Testis (tissue), 5 donors: ENCODE measurements at places on chromosomes 16 and 17.
A peak's percentile ranks its signal among the peaks of the same experiment; 100 is the strongest.

- no peak for DNase-seq
Measured at GRCh38 chr17:67868176-67868575, 42.9 kb downstream of the BPTF start.

DNA sequence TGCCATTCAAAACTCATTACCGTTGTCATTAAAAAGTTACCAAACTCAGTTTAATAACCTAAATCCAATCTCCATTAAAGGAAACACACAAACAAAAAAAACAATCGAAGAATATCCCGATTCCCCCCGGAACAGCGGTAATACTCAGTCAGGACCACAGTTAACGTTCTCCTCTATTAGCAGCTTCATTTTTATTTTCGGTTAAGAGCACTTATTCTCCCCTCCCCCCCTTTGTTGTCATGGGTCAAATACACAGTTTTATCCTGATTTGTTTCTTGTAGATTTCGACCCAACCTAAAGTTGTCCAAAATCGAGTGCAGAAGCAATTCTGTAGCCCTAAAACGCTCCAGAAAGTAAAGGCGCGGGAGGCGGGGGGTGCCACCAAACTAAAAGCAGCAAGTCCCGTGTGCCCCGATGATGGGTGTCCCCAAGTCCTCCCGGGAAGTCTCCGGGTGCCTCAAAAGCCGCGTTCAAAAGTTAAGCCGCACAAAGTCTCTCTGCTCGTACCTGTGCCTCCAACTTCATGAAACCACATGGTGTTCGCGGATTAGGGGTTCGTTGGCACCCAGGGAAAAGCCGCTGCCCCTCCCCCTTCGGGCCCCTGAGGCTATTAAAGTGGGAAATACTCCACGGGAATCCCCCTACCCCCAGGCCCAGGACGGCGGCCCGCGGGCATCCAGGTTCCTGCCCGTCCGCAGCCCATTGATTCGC is 996 bp downstream of the SUMO2 start:
- peak; percentile 53 for DNase-seq

GRCh38 chr16:87150681-87151280 is 166.4 kb downstream of the C16orf95 start:
- DNase-seq, result no peak

- no peak for DNase-seq
Measured at GRCh38 chr17:17696085-17696484, 14.8 kb downstream of the RAI1 start.

DNA sequence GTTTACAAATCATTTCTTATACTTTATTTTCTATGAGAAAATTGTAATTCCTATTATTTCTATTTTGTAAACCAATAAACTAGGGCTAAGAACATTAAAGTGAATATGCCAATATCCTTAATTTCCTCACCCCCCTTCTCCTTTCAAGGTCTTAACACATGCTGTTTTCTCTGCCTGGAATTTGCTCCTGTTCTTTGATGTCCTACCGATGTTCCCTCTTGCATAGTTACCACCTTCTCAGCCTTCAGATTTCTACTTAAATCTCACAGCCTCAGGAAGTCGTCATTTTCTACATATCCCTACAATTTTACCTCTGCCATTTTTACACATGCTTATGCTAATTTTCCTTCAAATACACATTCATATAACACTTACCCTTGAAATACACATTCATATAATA is 890.9 kb upstream of the CDH8 start:
- no peak for DNase-seq
